ENCODE measurements at places on chromosomes 12 and 14. TPM values are rescaled to one million over a fixed set of nuclear protein-coding genes. Genes with fewer than 3 reads are reported as not detected.

CFAP54 gene
- total RNA-seq, result 10.5 TPM

DNA sequence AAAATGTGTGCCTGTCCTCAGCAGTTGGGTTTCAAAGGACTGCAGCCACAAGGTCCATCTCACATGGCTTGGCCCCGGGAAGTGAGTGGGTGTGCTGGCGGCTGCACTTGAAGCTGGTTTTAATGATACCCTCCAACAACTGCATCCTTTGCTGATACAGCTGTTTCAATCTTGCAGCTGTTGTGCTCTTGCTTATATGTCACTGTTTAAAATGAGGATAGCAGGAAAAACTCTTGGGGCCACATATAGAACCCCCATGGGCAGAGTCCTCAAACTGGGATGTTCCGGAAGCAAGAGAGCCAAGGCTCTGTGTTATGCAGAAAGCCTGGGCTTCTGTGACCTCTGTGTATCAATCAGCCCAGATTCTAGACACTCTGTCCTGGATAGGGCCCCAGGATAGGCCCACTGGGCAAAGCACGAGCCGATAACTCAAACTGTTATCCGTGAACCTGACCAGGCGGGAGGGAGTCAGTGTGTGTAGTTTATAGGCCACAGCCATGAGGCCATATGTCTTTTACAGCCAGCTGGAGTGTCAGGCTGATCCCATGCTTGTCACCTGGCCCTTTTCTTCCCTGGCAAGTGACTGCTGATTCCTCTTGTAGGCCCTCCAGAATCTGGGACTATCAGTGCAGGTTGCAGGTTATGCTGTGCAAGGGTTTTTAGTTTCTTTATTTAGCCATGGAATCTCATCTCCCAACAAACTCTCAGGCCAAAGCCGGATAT lies 74.3 kb downstream of the SSPN start:
- no peak overlapping the region for H3K4me3 ChIP-seq
- H3K4me1 ChIP-seq, result no peaks in the 10 kb centered on the region
- no peaks in the 10 kb centered on the region for H3K36me3 ChIP-seq
- no peak overlapping the region for H3K27ac ChIP-seq

FOXN4 gene
- not detected for total RNA-seq

CEP128 gene
- total RNA-seq, result 10.0 TPM

MAP1LC3B2 gene
- total RNA-seq, result not detected

GRCh38 chr12:3622021-3622821 lies 130.7 kb downstream of the CRACR2A start:
- no peak for DNase-seq
- H3K27ac ChIP-seq, result no peak overlapping the region

PTGDR gene
- 0.66 TPM for total RNA-seq

GRCh38 chr14:32710731-32711680 lies 227.7 kb upstream of the NPAS3 start:
- no peak for DNase-seq
- H3K4me1 ChIP-seq, result peaks cover 39% of the 10 kb centered on the region
- H3K27me3 ChIP-seq, result no peaks in the 10 kb centered on the region
- H3K27ac ChIP-seq, result peak overlapping the region; percentile 78
- H3K4me3 ChIP-seq, result peak overlapping the region; percentile 36

GRCh38 chr14:58216544-58216943 lies 16.6 kb downstream of the ACTR10 start:
- no peaks in the 10 kb centered on the region for H3K27me3 ChIP-seq
- no peak overlapping the region for H3K4me3 ChIP-seq
- no peaks in the 10 kb centered on the region for H3K4me1 ChIP-seq
- no peak for DNase-seq

GRCh38 chr12:52452101-52452500 lies at the start of gene KRT6B:
TSS of gene KRT6B (minus strand) at chr12:52452146. CDS start at chr12:52452078, 68 bp downstream.
- no peaks in the 10 kb centered on the region for H3K27me3 ChIP-seq
- H3K4me1 ChIP-seq, result no peaks in the 10 kb centered on the region
- DNase-seq, result no peak
- no peaks in the 10 kb centered on the region for H3K36me3 ChIP-seq

DNA sequence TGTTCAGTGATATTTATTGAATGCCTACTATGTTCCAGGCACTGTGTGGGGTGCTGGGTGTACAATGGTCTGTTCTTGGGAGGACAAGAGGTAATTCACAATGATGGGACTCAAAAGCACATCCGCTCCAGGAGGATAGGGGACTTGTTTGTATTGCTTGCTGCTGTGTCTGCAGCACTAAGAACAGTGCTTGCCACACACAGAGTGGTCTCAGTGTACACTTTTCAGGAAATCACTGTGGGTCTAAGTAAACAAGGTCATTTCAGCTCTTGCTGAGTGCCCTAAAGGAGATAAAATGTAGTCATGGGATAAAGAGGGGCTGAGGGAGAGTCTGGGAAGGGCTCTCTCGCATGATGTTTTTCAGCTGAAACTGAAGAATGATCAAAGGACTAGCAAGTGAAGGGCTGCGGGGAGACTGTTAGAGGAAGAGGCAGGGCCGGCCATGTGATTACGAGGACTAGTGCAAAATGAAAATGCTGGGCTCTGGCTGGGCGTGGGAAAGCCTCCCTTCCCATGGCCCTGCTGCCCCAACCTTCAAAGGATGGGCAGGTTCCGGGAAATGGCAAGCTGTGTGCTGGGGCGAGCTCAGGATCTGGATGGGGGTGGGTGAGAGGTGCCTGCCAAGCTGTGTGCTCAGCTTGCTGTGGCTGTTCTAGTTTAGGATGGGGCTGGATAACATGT lies 39.1 kb downstream of the ADCK1 start:
- no peaks in the 10 kb centered on the region for H3K4me1 ChIP-seq
- no peak overlapping the region for H3K4me3 ChIP-seq
- no peaks in the 10 kb centered on the region for H3K27me3 ChIP-seq
- H3K36me3 ChIP-seq, result no peaks in the 10 kb centered on the region
- no peak overlapping the region for H3K27ac ChIP-seq
- DNase-seq, result no peak

DNA sequence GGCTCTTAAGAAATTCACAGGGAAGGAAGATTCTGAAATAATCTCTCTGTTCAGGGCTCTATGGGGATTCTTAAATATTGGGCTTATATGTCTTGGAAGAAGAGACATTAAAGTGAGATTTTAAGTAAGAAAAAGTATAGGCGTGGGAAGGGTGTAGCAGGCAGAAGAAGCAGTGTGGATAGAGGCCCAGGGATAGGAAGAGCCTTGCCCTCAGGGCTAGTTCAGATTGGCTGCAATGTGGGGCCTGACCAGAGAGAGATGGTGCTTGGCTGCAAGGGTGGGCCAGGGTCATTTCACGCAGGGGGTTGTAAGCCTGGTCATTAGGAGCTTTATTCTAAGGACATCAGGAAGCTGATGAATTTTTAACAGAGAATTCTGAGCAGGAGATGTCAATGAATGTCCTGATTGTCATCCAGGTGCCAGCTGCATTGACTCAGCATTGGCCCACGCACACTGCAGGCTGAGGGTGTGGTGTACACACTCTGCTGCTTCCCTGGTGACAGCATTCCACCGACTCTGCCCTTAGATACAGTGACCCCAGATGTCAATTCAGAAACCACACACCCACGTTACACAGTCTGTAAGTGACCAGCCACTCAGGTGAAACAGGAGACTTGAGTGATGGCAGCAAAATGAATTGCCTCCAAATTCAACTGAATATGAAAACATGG lies 582.5 kb downstream of the NRXN3 start:
- no peaks in the 10 kb centered on the region for H3K36me3 ChIP-seq
- H3K4me1 ChIP-seq, result no peaks in the 10 kb centered on the region
- H3K4me3 ChIP-seq, result no peak overlapping the region
- no peak overlapping the region for H3K27ac ChIP-seq
- H3K27me3 ChIP-seq, result no peaks in the 10 kb centered on the region

DNA sequence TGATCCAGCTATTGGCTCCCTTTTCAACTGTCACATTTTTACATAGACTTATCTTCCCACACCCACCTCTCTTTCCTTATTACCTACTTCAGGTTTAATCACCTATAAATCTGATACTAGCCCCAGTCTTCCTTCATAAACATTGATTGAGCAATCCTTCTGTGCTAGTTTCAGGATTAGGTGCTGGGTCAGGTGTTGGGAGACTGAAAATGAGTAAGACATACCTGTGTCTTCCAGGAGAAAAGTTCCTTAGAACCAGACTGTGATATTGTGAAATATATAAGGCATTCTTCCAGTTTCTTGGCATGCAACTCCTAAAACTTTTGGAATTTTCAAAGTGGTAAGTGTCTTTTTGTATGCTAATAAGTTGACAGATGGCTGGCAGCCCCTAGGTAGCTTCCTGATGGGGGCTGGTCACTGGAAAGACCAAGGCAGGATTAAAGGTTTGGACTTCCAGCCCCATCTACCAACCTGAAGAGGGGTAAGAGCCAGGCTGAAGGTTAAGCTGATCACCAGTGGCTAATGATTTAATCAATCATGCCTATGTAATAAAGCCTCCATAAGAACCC lies 4.6 kb downstream of the ANO6 start:
- H3K27me3 ChIP-seq, result no peaks in the 10 kb centered on the region
- no peaks in the 10 kb centered on the region for H3K36me3 ChIP-seq
- H3K4me1 ChIP-seq, result no peaks in the 10 kb centered on the region
- H3K4me3 ChIP-seq, result no peak overlapping the region
- no peak for DNase-seq
- peak overlapping the region; percentile 97 for H3K27ac ChIP-seq

DNA sequence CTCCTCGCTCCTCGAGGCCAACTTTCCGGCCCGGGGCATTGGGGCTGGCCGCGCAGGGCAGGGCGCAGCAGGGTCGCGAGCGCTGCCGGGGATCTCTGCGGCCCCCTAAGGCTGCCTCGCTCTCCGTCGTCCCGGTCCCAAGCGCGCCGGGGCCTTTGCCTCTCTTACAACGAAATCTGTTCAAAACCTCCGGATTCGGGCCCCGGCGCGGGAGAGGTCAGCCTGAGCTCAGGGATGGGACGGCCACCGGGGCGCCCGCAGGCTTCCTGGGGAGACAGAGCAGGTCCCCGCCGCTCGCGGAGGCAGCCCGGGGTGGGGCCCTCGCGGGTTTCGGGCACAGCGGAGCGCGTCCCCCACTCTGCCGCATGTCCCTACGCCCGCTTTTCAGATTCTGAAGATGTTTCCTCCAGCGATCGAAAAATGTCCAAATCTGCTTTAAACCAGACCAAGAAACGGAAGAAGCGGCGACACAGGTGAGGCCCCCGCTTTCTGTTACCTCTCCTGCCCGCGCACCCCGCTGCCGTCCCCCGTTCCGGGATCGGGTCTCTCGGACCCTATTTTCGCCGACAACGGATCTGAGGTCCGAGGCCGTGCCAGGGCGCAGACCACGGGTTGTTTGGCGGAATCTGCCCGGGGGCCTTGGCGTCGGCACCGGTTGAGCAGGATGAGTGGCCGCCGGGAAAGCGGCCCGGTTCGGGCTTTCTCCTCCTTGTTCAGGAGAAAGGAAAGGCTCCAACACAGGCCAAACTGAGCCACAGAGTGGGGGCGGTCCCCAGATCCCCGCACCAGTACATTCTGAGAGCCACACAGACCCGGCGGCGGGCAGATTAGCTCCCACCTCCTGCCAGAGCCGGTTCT lies 1.8 kb downstream of the VSX2 start:
- no peaks in the 10 kb centered on the region for H3K36me3 ChIP-seq
- no peak overlapping the region for H3K4me3 ChIP-seq
- DNase-seq, result no peak

GRCh38 chr12:87280893-87281292 lies 748.3 kb downstream of the C12orf50 start:
- no peaks in the 10 kb centered on the region for H3K36me3 ChIP-seq
- H3K27ac ChIP-seq, result no peak overlapping the region
- no peaks in the 10 kb centered on the region for H3K27me3 ChIP-seq
- no peak for DNase-seq

- no peak for DNase-seq
- no peaks in the 10 kb centered on the region for H3K27me3 ChIP-seq
- no peaks in the 10 kb centered on the region for H3K36me3 ChIP-seq
- no peak overlapping the region for H3K4me3 ChIP-seq
Measured at GRCh38 chr12:126706300-126706699, 1560.7 kb upstream of the TMEM132C start.

GRCh38 chr12:50112456-50113218 lies 601 bp downstream of the COX14 start:
- peaks cover 8% of the 10 kb centered on the region for H3K36me3 ChIP-seq
- H3K27me3 ChIP-seq, result no peaks in the 10 kb centered on the region
- peak overlapping the region; percentile 97 for H3K27ac ChIP-seq
- peaks cover 51% of the 10 kb centered on the region for H3K4me1 ChIP-seq
- peak overlapping the region; percentile 76 for H3K4me3 ChIP-seq

FITM1 gene
- total RNA-seq, result not detected

DNA sequence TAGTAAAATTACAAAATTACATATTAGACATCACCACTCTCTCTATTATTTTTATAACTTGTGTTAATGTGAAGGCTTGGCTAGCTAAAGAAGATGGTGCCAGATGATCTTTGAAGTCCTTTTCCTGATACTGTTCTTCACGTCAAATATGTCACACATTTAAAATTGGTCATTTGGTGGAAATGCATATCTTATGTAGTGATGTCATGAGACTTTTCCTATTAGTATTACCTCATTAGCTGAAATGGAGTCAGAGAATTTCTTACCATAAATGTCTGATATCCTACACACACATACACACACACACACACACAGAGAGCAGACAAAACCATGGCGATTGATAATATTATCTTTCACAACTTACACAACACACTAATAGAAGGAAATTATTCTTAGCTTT lies 124.8 kb upstream of the PTPRB start:
- no peaks in the 10 kb centered on the region for H3K27me3 ChIP-seq
- no peaks in the 10 kb centered on the region for H3K4me1 ChIP-seq
- DNase-seq, result no peak
- no peaks in the 10 kb centered on the region for H3K36me3 ChIP-seq
- H3K27ac ChIP-seq, result no peak overlapping the region

GRCh38 chr12:44158746-44159145 lies 322.9 kb downstream of the TMEM117 start:
- no peaks in the 10 kb centered on the region for H3K27me3 ChIP-seq
- no peak overlapping the region for H3K27ac ChIP-seq
- H3K4me1 ChIP-seq, result no peaks in the 10 kb centered on the region
- H3K4me3 ChIP-seq, result no peak overlapping the region

KCNH3 gene
- 0.83 TPM for total RNA-seq

DNA sequence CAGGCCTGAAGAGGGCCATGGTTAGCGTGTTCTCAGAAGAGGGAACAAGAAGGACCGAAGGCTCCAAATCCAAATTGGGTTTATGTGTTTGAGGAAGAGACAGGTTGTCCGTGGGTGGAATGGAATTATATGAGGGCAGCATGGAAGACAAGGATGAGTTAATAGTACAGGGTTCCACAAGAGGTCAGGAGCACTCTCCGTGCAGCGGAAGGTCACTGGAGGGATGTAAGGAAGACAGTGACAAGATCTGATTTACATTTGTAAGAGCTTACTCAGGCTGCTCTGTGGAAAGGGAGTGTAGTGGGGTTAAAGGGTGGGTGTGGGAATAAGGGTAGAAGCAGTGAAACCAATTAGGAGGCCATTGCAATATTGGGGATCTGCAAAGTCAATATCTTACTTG lies 97.0 kb downstream of the TPH2 start:
- H3K4me3 ChIP-seq, result no peak overlapping the region
- no peaks in the 10 kb centered on the region for H3K4me1 ChIP-seq

HOXC5 gene
- total RNA-seq, result not detected

LPAR5 gene
- 0.28 TPM for total RNA-seq

All from sigmoid colon (tissue), 7 donors.